ENCODE measurements at places on chromosomes 13 and 19.

DNA sequence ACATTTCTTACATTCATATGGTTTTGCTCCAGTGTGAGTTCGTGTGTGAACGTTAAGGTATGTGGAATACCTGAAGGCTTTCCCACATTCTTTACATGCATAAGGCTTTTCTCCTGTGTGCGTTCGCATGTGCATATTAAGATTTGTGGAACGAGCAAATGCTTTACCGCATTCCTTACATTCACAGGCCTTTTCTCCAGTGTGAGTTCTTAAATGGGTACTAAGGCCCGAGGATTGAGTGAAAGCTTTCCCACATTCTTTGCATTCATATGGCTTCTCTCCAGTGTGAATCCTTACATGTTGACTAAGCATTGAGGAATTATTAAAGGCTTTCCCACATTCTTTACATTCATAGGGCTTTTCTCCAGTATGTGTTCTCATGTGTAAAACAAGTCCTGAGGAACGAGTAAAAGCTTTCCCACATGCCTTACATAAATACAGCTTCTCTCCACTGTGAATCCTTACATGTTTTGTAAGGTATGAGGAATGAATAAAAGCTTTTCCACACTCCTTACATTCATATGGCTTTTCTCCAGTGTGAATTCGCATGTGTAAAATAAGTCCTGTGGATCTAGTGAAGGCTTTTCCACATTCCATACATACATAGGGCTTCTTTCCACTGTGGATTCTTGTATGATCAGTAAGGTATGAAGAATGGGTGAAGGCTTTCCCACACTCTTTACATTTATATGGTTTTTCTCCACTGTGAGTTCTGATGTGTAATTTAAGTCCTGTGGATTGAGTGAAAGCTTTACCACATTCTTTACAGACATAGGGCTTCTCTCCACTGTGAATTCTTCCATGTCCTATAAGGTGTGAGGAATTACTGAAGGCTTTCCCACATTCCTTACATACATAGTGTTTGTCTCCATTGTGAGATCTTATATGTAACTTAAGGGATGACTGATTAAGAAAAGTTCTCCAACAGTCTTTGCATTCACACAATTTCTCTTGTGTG is 10.7 kb downstream of the ZNF846 start:
- no peak for DNase-seq

DNA sequence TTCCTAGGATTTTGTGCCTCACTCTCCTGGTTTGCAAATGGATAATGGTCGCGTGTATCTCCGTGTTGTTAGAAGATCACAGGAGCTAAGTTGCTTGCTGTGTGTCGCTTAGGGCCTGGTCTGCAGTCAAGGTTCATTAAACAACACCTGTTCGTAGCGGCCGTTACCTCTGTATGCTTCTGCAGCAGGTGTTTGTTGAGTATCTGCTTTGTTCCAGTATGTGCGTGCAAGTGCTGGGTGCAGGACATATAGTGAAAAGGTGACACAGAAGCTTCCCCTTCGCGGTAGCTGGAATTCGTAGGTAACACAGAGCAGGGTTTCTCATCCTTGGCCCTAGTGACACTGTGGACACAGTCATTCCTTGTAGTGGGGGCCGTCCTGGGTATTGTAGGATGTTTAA is 5.4 kb downstream of the MED25 start:
- DNase-seq = no peak

GRCh38 chr19:27775395-27775794 is 1437.6 kb downstream of the UQCRFS1 start:
- no peak for DNase-seq

DNA sequence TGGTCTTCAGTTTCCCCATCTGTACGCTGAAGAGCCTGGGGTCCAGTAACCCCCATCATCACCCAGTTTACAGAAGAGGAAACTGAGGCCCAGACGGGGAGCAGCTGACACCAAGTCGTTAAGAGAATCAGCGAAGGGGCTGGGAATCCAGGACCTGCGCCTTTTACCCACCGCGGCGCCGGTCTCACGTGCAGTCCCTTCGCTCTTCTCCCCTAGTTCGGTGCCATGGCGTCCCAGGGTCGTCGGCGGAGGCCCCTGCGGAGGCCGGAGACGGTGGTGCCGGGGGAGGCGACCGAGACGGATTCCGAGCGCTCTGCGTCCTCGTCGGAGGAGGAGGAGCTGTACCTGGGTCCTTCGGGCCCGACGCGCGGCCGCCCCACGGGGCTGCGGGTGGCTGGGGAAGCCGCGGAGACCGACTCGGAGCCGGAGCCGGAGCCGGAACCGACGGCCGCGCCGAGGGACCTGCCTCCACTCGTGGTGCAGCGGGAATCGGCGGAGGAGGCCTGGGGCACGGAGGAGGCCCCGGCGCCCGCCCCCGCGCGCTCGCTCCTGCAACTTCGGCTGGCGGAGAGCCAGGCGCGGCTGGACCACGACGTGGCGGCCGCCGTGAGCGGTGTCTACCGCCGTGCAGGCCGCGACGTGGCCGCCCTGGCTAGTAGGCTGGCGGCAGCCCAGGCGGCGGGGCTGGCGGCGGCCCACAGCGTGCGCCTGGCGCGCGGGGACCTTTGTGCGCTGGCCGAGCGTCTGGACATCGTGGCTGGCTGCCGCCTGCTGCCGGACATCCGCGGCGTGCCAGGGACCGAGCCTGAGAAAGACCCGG is 698 bp downstream of the BLOC1S3 start:
- no peak for DNase-seq

Measured in anterior cingulate cortex (tissue), 58 donors.